ENCODE measurements at places on chromosomes 13 and 19.

GRCh38 chr19:14979476-14980255, at the start of gene SLC1A6:
Gene SLC1A6 (minus strand): TSS chr19:14979864. CDS start chr19:14972910, 6,954 bp downstream.
- DNase-seq, result no peak

- no peak for DNase-seq
These were observed 601.3 kb upstream of the MIR17HG start for GRCh38 chr13:90746230-90746629.

DNA sequence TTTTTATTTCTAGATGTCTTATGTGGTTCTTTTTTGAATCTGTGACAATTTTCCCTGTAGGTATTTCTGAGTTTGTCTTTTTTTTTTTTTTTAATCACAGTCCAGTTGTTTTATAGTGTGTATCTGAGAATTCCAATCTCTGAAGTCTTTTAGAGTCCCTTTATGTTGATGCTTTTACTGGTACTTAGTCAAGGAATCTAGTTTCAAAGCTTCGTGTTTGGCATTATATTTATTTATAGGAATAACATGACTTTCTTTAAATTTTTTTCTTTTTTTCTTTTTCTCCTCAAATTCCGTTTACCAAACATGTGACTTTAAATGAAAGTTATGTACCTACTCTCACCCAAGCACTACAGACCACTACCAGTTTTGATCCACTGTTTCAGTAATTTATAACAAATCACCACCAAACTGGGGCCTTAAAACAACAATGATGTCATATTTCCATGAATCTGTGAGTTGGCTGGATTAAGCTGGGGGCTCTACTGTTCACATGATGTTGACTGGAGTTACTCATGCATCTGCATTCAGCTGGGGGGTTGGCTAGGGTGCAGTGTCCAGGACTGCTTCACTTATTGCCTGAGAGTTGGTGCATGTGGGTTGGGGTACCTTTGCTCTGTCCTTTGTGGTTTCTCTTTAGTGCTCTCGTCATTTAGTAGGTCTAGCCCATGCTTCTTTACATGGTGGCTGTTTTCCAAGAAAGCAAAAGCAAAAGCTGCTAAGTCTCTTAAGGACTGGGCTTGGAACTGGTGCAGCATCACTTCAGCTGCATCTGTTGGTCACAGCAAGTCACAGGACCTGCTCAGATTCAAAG, 22.3 kb downstream of the KCTD4 start:
- peak; percentile 2 for DNase-seq

GRCh38 chr13:93561576-93562225, 335.1 kb downstream of the GPC6 start:
- DNase-seq, result no peak

DNA sequence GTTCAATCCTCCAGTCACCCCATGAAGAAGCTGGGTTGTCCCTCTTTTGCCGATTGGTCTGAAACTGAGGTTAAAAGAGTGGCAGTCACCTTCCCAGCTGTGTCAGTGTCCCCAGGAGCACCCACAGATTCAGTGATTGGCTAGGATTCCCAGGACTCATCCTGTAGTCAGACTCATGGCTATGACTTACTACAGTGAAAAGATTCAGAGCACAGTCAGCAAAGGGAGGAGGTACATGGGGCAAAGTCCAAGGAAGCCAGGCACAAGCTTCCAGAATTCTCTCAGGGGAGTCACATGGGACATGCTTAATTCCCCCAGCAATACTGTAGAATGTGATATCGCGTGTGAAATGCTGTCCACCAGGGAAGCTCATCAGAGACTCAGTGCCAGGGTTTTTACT, 14.2 kb downstream of the ZNF473 start:
- no peak for DNase-seq

DNA sequence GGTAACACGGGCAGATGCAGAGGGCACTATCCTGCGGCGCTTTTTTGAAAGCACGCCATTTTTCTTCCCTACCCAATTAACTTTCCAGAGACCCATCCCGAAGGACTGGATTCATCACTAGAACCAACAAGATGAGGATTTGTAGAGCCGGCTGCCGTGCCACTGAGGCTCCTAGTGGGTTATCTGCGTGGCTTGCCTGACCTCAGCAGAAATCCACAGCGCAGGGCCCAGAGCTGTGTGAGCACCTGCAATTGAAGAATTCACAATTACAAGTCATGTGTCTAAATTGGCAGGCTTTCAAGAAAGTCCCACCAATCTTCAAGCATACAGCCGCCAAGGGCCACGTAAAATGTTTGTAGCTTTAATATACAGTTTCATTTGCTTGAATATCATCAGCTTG, 75.5 kb downstream of the ALOX5AP start:
- no peak for DNase-seq

DNA sequence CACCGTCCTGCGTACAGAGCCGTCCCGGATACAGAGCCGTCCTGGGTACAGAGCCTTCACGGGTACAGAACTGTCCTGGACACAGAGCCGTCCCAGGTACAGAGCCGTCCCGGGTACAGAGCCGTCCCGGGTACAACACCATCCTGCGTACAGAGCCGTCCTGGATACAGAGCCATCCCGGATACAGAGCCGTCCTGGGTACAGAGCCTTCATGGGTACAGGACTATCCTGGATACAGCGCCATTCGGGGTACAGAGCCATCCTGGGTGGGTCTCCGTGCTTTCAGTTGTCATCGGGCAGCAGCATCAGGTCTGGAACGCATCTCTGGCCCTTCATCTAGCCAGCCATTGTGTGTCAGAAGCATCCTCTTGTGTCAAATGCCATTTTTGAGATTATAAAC, 222.3 kb upstream of the SOX1 start:
- DNase-seq, result no peak
